ENCODE measurements at places on chromosomes 3 and 15. TPM values are rescaled to one million over a fixed set of nuclear protein-coding genes. Genes with fewer than 3 reads are reported as not detected.

Gene CELF6
- total RNA-seq, result 7.9 TPM

Gene CD200R1
- not detected for total RNA-seq

- no peaks in the 10 kb centered on the region for H3K36me3 ChIP-seq
- no peak overlapping the region for H3K27ac ChIP-seq
- H3K27me3 ChIP-seq, result no peaks in the 10 kb centered on the region
Observed at GRCh38 chr3:151145713-151146070, 57.3 kb downstream of the GPR171 start.

DNA sequence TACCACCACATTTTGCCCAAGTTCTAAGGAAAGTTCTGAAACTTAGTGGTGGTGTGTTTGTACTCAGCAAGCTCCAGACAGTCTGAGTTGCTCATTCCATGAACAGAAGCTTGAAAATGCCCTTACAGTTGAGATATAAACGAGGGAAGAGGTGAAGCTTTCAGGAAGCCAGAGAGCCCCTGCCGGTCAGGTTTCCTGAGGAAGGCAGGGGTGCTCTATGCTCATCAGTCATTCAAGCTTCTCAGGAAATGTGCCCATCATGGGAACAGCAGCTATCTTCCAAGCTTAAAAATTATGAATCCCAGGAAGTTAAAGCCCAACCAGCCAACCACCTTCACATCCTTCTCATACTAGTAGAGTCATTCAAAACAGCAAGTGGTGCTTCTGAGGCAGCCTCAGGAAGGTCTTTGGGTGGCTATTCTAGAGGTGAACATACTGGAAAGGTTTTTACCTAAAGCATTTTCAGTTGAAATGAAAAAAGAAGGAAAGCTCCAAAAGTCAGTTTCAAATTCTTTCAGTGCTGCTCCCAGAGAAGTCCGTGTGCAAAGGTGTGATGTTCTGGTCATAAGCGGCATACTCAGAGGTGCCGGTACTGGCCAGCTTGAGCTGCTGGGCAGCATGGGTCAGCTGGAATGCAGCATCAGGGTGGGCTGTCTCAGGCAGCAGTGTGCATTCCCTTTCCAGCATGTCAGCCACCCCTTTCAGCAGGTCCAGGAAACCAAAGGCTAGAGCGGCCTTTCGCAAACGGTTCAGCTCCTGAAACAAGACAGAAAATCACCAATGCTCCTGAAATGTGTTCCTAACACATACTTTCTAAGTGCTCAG is 31.8 kb downstream of the INTS14 start:
- no peaks in the 10 kb centered on the region for H3K4me1 ChIP-seq
- H3K4me3 ChIP-seq, result no peak overlapping the region
- no peak for DNase-seq
- no peaks in the 10 kb centered on the region for H3K27me3 ChIP-seq
- peaks cover 19% of the 10 kb centered on the region for H3K36me3 ChIP-seq
- H3K27ac ChIP-seq, result no peak overlapping the region

- no peak overlapping the region for H3K27ac ChIP-seq
- H3K27me3 ChIP-seq, result no peaks in the 10 kb centered on the region
- no peak overlapping the region for H3K4me3 ChIP-seq
- DNase-seq, result peak; percentile 18
- no peaks in the 10 kb centered on the region for H3K36me3 ChIP-seq
- H3K4me1 ChIP-seq, result peaks cover 6% of the 10 kb centered on the region
Observed at GRCh38 chr3:167814441-167814951, 79.0 kb downstream of the SERPINI1 start.

Gene SLC28A1
- 0.26 TPM for total RNA-seq

- H3K4me1 ChIP-seq, result peaks cover 6% of the 10 kb centered on the region
- H3K4me3 ChIP-seq, result no peak overlapping the region
- H3K36me3 ChIP-seq, result no peaks in the 10 kb centered on the region
- DNase-seq, result no peak
- H3K27ac ChIP-seq, result no peak overlapping the region
Observed at GRCh38 chr15:88484682-88485331, 17.3 kb downstream of the MRPS11 start.

- no peaks in the 10 kb centered on the region for H3K36me3 ChIP-seq
- DNase-seq, result peak; percentile 78
- peaks cover 50% of the 10 kb centered on the region for H3K4me1 ChIP-seq
- H3K4me3 ChIP-seq, result peak within 1 kb of the TSS; percentile 64
Observed at GRCh38 chr15:90201130-90201943, at the start of gene SEMA4B. Gene SEMA4B, plus strand, starts transcription at chr15:90201330. Its CDS starts 249 bp downstream, at chr15:90201579.

- peak overlapping the region; percentile 92 for H3K27ac ChIP-seq
- no peak for DNase-seq
- H3K27me3 ChIP-seq, result no peaks in the 10 kb centered on the region
Observed at GRCh38 chr3:52237006-52237656, 1.8 kb downstream of the TWF2 start.

- H3K27ac ChIP-seq, result no peak overlapping the region
- peaks cover 53% of the 10 kb centered on the region for H3K4me1 ChIP-seq
- H3K4me3 ChIP-seq, result no peak overlapping the region
Observed at GRCh38 chr3:39138804-39139415, 14.5 kb downstream of the CSRNP1 start.

Gene PHC3
- total RNA-seq, result 58.7 TPM

DNA sequence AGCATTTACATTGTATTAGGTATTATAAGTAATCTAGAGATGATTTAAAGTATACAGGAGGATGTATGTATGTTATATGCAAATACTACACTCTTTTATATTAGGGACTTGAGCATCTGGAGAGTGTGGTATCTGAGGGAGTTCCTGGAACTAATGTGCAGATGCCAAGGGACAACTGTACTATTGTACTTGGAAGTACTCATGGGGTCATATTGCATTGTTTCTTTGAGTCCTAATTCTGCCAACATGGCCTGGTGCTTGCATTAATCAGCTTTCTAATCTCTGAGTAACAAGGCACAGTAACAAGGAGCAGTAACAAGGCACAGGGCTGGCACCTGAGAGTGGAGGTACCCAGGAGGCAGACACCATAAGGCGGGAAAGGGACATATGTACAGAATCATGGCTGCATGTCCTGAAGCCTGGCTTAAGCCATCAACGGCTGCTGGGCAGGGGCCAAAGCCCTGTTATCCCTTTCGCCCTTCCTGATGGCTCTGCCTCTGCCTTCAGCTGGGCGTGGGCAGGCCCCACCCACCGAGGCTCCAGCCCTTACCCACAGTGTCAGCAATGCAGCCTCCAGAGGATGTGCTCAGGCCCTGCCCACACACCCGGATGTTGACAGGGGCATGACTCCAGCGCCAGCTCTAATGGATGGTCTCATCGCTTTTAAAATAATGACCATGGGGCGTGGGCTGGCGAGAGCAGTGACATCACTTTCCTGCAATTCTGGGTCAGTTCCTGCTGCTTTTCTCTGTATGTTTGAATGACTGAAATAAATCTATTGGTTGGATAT is 22.9 kb downstream of the CEMIP start:
- no peak overlapping the region for H3K27ac ChIP-seq

GRCh38 chr15:40743921-40744814 is 10.9 kb downstream of the RMDN3 start:
- peaks cover 20% of the 10 kb centered on the region for H3K36me3 ChIP-seq
- H3K4me1 ChIP-seq, result no peaks in the 10 kb centered on the region
- peak; percentile 48 for DNase-seq
- H3K27ac ChIP-seq, result no peak overlapping the region
- no peaks in the 10 kb centered on the region for H3K27me3 ChIP-seq

DNA sequence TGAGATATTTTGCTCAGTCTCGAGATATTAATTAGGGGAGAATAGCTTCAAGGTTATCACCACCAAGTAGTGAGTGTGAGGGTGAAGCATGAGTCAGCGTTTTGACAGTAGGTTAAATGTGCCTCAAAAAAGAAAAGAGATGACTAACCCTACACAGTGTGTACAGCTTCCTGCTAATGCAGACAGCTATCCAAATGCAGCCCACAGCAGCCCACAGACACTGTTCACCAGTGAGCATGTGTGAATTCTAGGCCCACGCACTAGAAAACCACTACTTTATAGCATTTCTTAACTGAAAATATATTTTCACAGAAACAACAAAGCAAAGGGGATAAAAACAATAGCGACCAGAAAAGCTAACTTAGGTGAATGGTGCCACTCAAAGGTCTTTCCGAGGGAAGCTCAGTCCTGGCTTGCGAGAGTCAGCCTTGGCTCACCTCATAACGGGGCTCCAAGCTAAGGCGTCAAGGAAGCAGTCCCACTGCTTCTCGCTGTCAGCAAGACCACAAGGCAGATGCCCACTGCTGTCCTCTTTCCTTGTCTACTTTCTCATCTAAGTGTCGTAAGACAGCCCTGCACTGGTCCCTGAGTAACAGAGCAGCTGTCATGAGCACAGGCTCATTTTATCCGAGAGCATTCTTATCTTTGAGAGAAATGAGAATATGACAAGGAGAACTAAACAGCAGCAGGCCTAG is 47.6 kb downstream of the TXNRD3 start:
- no peaks in the 10 kb centered on the region for H3K4me1 ChIP-seq
- DNase-seq, result no peak
- H3K27me3 ChIP-seq, result no peaks in the 10 kb centered on the region

GRCh38 chr15:74265046-74265639 is 29.0 kb downstream of the CCDC33 start:
- H3K4me1 ChIP-seq, result no peaks in the 10 kb centered on the region
- no peaks in the 10 kb centered on the region for H3K27me3 ChIP-seq
- H3K4me3 ChIP-seq, result no peak overlapping the region
- H3K27ac ChIP-seq, result no peak overlapping the region
- no peaks in the 10 kb centered on the region for H3K36me3 ChIP-seq

- H3K27ac ChIP-seq, result no peak overlapping the region
- DNase-seq, result no peak
- no peaks in the 10 kb centered on the region for H3K27me3 ChIP-seq
- no peaks in the 10 kb centered on the region for H3K4me1 ChIP-seq
- no peaks in the 10 kb centered on the region for H3K36me3 ChIP-seq
- no peak overlapping the region for H3K4me3 ChIP-seq
Observed at GRCh38 chr3:190733591-190734146, 128.8 kb downstream of the GMNC start.

DNA sequence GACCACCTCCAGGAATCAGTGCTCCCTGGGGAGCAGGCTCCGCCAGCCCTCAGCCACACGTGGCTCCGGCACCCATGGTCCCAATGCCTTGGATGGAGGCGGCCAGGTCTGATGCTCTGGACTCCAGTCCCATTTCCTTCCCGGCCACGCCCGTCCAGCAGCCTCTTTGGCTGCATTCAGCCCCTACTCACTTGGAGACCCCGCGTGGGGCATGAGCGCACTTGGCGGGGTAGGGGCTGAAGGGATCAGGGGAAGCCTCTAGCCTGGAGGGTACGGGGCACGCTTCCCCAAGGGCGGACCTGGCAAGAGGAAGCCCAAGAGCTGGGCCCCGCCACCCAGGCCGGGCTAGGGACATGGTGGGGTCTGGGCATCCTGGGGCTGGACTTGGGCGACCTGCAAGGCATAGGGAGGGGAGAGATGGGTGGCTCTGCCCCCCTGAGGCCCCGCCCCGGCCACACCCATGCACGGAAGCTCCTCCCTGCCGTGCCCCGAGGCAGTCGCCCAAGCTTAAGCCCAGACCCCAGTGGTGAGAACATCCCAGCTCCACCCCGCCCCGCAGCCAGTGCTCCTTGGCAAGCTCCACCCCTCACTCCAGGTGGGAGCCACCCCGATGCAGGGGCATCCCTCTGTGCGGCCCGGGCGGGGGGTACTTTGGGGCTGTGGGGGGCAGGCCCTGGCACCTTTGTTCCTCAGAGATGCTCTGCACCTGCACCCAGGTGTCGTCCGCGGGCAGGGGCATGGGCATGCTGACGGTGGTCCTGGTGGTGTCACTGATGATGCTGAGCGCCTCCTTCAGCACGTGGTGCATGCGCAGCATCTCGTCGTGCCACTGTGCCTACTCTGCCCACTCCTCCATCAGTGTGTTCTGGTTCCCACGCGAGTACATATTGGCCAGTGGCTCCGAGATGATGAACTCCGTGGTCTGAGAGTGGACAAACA is 163.5 kb downstream of the GOLGA6L4 start:
- DNase-seq, result no peak
- no peaks in the 10 kb centered on the region for H3K27me3 ChIP-seq
- H3K27ac ChIP-seq, result no peak overlapping the region

Gene BNC1
- not detected for total RNA-seq

Gene NUSAP1
- total RNA-seq, result 5.3 TPM

- no peak overlapping the region for H3K4me3 ChIP-seq
- DNase-seq, result no peak
Observed at GRCh38 chr3:103512595-103512994, 1077.8 kb downstream of the ZPLD1 start.

DNA sequence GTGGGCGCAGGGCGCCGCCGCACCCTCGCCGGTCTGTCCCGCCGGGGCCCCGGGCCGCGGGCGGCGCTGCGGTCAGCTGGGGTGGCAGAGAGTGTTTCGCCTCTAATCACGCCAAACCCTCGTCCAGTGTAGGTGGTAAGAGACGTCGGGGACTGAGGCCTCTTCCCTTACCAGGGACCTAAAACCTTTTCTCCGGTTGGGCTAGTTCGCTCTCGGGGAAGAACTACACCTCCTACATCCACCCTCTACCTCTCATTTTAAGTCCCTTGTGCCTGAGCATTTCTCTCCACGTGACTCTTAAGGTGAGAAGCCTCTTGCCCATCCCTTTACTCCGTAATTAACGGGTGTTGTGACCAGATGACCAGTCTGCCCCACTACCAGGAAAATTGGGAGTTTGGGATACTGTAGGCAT is 520 bp downstream of the TMEM42 start:
- H3K27ac ChIP-seq, result peak overlapping the region; percentile 85
- DNase-seq, result no peak
- peaks cover 20% of the 10 kb centered on the region for H3K4me1 ChIP-seq

GRCh38 chr3:84547207-84547606 is 411.6 kb upstream of the CADM2 start:
- no peaks in the 10 kb centered on the region for H3K27me3 ChIP-seq
- H3K4me3 ChIP-seq, result no peak overlapping the region
- no peak for DNase-seq

DNA sequence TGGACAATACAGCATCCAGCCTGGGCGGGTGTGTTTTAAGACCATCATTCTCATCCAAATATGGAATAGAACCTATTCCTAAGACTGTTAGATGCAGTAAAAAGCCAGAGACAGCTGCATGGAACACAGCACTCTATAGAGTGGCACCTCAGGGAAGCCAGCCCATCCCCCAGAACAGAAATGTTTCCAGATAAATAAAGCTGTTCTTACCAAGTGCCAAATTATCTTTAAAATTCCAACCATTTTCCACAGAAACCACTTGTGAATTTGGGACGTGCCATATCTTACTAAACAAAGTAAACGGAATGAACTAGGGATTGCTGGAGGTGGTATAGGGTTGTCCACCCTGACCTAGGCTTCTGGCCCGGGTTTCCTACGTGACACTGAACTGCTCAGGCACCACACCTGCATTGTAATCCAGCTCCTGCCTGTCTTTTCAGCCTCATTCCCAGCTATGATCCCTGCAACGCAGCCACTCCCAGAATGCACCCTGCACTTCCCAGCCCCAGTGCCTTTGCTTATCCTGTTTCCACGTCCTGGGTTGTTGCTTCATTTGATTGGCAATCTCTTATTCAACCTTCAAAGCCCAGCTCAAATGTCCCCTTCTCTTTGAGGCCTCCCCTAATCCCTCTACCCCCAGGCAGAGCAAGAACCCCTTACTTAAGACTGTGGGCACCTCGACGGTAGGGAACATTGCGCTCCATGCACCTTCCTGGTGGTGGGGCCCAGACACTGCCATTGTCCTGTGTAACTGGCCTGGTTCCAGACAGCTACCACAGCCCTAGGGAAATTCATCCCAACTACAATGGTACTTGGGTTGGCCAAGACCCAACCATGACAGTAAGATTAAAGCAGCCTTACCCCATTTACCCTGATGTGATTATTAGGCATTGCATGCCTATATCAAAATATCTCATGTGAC is 100.2 kb downstream of the IQSEC1 start:
- H3K27me3 ChIP-seq, result no peaks in the 10 kb centered on the region
- peaks cover 6% of the 10 kb centered on the region for H3K4me1 ChIP-seq
- no peak overlapping the region for H3K4me3 ChIP-seq
- no peaks in the 10 kb centered on the region for H3K36me3 ChIP-seq
- DNase-seq, result no peak
- H3K27ac ChIP-seq, result no peak overlapping the region

All from body of pancreas (tissue), 4 donors.